Nucleus accumbens (tissue), 56 donors: ENCODE measurements at places on chromosomes 1 and 21.

- no peak for DNase-seq
Measured at GRCh38 chr21:17679002-17679600, 66.4 kb upstream of the BTG3 start.

DNA sequence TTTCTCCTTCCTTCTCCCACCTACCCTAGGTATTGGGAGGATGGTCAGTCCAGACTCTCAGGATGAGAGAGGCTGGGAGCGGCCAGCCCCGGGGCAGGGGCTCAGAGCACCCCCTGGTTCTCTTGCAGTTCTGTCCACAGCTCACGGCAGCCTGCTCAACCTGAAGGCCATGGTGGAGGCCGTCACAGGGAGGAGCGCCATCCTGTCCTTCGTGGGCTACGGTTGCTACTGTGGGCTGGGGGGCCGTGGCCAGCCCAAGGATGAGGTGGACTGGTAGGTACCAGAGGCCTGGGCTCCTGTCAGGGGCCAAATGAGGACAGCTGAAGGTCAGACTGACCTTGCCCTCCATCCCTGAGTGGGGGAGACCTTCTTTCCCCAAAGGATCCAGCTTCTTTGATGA, 4.2 kb downstream of the PLA2G2F start:
- no peak for DNase-seq

DNA sequence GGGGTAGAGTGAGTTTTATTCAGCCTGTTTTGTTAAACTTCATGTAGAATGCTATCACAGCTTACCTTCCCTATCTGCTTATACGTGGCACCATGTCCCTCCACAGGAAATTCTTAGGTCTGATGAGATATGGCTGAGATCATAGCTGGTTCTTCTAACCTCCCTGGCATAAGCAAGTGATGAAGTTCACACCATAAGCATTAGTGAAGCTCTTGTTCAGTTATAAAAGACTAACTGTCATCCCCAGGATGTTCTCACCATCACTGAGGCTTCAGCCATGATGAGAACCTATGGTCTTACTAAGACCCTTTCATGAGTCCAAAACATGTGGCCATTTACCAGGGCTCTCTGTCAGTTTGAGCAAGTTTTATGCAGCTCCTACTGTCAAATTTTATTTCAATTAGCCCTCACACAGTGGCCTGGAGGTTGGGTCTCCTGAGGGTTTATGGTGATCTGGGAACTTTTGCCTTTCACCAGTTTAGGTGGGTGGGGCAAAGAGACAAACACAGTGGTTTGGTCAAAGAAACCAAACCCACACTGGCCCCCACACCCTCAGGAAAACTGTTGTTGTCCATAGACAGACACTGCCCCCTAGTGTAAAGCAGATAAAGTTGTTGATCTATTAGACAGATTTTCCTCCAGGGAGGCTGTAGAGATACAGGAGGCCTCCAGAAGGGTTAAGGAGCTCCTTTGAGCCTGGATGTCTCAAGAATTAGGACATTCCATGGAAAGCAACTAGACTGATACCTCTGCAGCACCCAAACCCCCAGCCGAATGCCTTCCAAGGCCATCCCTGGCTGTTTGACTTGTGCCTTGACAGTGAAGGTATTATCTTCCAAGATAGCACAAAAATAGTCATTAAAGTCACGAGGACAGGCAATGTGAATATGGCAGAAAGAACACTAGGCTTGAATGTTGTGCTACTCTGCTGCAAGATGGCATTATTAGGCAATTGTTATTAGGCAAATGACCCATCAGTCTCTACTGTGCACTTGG, 5.0 kb downstream of the SLC22A15 start:
- peak; percentile 25 for DNase-seq

DNA sequence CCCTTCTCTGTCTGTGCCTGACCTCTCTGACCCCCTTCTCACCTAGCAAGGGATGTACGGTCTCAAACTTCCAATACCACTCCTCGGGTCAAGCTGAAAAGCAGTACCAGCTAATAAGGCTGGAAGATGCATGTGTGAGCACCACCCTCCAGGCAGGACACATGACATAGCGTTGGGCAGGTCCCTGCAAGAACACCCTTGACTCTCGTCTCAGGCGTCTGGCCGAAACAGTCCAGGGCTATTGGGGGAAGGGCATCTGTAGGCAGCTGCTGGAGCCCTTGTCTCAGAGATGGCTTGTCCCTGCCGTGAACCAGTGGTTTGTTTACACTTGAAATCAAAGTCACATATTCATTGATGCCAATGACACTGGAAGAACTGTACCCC, 56.5 kb downstream of the CD46 start:
- no peak for DNase-seq

DNA sequence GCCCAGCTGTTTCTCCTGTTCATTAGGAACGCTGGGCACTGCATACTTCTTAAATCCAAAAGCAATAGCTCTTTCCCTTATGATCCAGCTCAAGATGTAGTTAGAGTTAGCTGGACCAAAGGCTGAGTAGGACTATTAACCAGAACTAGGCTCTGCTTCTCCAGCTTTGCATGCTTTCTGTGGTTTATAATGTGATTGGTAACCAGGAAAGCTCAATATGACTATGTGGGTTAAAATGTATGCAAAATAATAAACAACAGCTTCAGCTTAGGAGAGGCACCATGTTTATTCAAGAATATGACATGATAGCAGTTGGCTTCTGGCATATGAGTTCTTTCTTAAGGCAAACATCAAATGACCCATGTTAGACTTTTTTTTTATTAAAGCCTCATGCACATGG, 73.8 kb downstream of the LYPLAL1 start:
- no peak for DNase-seq

GRCh38 chr1:119091618-119092017, 48.8 kb downstream of the WARS2 start:
- DNase-seq: no peak

DNA sequence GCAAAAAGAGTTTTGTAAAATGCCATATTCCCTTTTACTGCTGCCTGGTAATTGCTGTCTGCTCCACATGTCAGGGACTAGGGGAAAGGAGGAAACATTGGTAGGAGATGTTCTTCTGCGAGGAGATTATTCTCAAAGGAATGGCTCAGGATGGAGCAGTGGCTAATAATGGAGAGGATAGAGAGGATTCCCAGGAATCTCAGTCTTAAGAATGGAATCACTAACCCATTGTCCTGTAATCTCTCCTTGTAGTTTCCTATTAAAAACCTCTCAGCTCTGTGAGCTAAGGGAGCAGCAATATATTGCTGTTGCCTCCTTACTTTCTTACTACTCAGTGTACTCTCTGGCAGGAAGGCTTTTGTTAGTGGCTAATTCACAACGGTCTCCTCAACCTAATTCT, 175.4 kb downstream of the HS2ST1 start:
- DNase-seq: no peak

GRCh38 chr1:164515711-164516331, 43.2 kb upstream of the PBX1 start:
- DNase-seq: no peak

DNA sequence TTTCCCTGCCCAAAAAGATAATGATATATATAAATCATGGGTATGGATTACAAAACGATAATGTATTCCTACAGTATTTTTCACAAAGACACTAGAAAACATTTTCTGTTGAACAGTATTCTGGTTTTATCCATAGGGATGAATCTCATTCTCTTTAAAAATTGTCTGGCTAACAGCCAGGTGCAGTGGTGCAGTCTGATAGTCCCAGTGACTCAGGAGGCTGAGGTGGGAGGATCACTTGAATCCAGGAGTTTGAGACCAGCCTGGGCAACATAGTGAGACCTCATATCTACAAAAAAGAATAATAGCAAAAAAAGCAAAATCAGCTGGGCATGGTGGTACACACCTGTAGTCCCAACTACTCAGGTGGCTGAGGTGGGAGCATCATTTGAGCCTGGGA, 23.3 kb downstream of the PIP5K1A start:
- DNase-seq: no peak

DNA sequence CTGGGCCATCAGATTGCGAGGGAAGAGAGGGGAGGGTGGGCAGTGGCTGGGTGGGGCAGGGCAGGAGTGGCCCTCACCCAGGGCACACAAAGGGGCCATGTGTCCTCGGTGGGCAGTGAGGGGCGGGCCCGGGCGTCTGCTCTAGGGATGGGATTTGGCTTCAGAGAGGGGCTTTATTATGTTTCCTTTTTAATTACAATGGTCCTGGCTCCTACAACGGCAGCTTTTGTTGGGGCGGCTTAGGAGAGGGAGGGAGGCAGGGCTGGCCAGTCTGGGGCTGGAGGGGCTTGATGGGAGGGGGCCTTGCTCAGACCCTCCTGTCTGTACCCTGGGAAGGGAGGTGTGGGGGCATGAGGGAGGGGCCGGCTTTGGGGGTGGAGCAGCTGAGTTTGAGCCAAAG, 102.8 kb upstream of the WNT4 start:
- no peak for DNase-seq

- no peak for DNase-seq
Measured at GRCh38 chr1:101732261-101732660, 264.5 kb downstream of the OLFM3 start.

DNA sequence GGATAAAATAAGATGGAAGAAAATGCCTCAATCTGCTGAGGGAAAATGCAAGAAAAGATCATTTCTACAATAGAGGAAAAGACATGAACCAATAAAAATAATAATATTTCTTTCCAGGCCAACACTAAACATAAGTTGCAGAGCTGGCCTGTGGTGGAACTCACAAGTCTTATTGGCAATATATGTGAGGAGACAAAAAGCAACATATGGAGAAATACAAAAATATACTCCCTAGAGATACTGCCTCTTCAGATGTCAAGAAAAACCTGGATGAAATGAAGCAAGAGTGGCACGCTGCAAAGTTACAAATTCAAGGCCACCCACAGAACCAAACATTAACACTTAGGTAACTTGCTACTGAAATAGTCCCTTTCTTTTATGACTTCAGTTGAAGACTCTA, 264.9 kb upstream of the FMN2 start:
- DNase-seq: no peak

DNA sequence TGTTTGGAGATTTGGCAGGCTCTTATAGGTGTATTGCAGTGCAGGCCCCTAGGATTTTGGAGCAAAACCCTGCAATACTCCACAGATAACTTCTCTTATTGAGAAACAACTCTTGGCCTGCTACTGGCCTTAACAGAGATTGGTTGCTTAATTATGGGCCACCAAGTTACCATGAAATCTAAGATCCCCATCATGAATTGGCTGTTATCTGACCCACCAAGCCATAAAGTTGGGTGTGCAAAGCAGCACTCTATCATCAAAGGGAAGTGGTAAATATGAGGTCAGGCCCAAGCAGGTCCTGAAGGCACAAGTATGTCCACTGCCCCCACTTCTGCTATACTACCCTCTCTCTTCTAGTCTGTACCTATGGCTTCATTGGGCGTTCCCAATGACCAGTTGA, 130.0 kb upstream of the TNFSF4 start:
- no peak for DNase-seq

GRCh38 chr1:44068442-44068921, 37.2 kb upstream of the SLC6A9 start:
- DNase-seq: no peak

GRCh38 chr1:11691928-11692711, 610 bp downstream of the DRAXIN start:
- DNase-seq: no peak

DNA sequence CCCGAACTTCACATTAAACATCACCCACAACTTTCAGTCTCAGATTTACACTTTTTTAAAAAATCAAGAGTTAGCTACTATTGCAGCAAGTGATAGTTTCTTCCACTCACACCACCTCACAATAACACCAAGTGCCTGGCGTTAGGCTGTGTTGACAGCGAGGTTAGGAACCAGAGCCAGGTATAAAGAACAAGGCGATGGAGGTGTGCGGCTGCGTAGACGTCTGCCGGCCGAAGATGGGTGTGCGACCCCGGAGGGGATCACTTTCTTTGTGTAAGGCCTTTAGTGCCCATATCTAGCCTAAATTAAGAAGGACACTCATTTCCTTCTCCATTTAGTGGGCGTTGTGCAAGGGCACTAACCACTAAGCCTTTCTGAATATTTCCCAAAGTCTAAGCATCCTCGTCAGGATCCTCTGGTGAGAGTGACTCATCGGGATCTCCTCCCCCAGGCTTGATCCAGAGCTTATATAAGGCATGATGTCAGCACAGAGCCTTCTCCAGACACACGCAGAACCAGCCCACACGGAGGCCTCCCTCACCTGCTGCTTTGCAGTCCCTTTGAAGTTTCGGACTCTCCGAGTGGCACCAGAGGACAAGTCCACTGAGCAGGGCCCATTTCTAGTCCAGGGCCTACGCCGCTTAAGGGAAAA, 11.8 kb downstream of the NHLH2 start:
- DNase-seq: peak; percentile 4

- DNase-seq: no peak
Measured at GRCh38 chr1:110523011-110523410, 4.0 kb upstream of the KCNA10 start.

- DNase-seq: no peak
Measured at GRCh38 chr21:31543191-31543590, 116.3 kb upstream of the SOD1 start.

DNA sequence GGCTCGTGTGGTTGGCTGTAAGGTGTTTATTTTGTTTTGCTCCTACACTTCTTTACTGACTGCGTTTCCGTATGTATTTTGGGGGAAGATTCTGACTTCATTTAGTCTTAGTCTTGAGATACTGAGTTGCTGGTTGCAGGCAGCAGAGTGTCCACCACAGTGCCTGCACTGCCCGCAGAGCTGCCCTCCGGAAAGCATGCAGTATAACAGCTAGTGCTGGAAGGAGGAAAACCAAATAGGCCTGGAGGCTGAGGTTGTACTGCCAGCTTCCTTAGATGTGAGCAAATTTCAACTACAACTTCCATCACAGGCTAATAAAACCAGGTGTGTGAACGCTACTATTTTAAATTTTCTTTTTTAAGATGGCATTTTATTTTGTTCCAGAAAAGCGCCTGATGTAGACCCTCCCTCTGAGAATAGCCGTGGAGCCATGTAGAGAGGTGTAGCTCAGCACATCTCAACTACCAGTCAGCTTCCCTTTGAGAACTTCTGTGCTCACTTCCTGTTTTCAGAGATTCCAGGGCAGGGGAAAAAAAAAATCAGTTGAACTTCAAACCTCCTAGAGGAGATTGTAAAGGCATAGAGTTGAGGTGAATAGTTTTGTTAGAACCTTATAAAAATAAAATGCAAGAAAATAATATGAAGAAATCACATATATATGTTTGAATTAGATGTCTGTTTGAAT, 17.6 kb downstream of the LMO4 start:
- no peak for DNase-seq

- no peak for DNase-seq
Measured at GRCh38 chr1:115677182-115677555, 35.4 kb downstream of the VANGL1 start.

- no peak for DNase-seq
Measured at GRCh38 chr1:150225546-150225945, 10.4 kb downstream of the ANP32E start.

GRCh38 chr1:110083866-110084226, 13.4 kb upstream of the ALX3 start:
- DNase-seq: no peak
